ENCODE measurements at places on chromosomes 16 and 17.

DNA sequence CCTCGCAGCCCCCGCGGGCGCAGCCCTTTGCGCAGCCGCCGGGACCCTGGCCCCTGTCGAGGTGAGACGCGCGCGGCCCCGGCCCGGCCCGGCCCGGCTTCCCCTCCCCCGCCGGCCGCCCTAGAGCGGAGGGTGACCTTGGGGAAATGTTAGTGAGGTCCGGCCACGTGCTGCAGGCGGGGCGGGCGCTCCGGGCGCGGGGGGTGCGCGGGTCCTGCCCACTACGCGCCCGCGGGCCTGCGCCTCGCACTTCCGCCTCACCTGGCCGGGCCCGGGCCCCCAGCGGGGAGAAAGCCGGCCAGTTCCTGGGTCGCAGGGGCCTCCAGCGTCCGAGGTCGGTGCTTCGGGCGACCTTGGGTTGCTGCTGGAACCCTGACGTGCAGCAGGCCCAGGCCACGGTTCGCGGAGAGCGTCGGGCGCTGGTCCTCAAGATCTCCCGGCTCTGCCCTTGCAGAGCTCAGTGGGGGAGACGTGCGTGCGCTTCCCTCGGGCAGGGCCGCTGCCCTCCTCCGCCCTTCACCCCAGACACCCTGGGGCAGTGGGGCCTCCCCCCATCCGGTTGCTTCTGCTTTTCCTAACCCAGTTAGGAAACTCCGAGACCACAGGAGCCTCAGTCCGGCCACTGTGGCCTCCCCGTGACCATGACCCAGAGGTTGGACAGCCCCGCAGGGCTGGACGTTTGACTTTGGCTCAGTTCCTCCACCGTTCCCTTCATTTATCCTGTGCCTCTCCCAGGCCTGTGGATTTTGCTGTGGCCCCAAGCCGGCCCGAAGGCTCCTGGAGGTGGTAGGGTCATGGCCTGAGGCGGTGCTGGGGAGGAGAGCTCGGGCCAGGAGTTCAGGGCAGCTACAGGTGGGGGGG, 791 bp downstream of the MCRIP2 start:
- peak; percentile 41 for DNase-seq

GRCh38 chr16:64168371-64168770, 953.5 kb downstream of the CDH11 start:
- DNase-seq: no peak

GRCh38 chr17:59505610-59506276, 59.7 kb upstream of the DHX40 start:
- DNase-seq: no peak

- no peak for DNase-seq
Observed at GRCh38 chr16:69532641-69533455, 32.9 kb upstream of the NFAT5 start.

GRCh38 chr16:80041410-80041809, 440.9 kb upstream of the MAF start:
- no peak for DNase-seq

DNA sequence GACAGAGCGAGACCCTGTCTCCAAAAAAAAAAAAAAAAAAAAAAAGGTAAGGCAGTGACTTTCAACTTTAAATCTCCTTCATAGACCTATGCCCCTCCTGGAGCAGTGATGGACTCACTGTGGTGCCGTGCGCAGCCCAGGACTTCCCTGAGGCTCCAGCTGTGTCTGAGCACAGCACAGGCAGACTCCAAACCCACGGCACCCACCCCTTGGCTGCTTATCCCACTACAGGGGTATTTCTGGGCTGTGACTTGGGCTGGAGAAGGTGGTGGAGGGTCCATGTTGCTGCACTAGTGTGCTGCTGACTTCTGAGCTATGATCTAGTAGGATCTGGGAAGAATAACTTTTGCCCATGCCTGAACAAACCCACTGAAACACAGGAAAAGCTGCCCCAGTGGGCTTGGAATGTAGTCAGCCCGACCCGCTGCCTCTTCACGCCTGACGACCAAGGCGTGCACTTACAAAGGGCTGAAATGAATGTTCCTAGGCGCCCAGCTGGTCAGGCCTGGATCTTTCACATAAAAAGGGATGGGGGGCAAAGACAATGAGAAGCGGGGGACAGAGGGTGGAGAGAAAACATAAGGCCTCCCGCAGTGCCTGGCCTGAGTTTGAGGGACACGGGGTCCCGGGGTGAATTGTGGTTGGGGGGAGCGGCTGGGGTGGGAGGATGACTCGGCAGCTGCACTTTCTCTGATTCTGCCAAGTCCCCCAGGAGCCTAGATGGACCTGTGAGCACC, 83.0 kb downstream of the IRF8 start:
- DNase-seq: no peak

- no peak for DNase-seq
Observed at GRCh38 chr17:39677542-39678339, 9.5 kb downstream of the PNMT start.

DNA sequence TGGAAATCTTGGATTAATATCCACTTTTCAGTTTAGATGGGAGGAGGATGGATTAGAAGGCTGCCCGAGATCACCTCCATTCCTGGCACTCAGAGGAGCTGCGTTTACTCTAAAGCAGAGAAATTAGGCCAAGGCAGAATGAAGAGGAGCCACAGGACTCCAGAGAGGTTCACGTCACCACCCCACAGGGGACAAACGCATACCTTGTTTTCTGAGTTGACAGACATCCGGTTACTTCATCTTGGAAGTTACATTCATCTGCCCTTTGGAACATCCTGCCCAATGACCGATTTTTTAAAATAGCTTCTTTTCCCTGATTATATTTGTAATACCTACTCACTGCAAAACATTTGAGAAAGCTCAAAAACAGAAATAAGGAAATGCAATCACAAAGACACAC, 220.0 kb downstream of the SOX9 start:
- no peak for DNase-seq

- DNase-seq: no peak
Observed at GRCh38 chr17:57289613-57290012, 33.3 kb downstream of the MSI2 start.

- DNase-seq: peak; percentile 68
Observed at GRCh38 chr17:45050481-45051059, 862 bp downstream of the DCAKD start.

- DNase-seq: peak; percentile 58
Observed at GRCh38 chr16:50742576-50743200, 802 bp downstream of the CYLD start.

DNA sequence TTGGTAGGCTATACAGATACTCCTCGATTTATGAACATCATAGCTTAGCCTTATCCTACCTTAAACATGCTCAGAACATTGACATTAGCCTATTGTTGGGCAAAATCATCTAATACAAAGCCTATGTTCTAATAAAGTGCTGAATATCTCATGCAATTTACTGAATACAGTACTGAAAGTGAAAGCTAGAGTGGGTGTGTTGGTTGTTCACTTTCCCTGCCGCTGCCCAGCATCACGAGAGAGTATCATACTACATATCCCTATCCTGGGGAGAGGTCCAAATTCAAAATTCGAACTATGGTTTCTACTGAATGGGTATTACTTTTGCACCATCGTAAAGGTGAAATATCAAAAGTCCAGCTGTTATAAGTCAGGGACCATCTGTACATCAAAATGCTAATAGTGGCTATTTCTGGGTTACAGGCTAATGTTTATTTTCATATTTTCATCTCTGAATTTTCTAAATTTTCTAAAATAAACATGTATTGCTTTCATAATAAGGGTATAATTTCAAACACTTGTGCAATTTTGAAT, 54.5 kb downstream of the NACA2 start:
- no peak for DNase-seq

DNA sequence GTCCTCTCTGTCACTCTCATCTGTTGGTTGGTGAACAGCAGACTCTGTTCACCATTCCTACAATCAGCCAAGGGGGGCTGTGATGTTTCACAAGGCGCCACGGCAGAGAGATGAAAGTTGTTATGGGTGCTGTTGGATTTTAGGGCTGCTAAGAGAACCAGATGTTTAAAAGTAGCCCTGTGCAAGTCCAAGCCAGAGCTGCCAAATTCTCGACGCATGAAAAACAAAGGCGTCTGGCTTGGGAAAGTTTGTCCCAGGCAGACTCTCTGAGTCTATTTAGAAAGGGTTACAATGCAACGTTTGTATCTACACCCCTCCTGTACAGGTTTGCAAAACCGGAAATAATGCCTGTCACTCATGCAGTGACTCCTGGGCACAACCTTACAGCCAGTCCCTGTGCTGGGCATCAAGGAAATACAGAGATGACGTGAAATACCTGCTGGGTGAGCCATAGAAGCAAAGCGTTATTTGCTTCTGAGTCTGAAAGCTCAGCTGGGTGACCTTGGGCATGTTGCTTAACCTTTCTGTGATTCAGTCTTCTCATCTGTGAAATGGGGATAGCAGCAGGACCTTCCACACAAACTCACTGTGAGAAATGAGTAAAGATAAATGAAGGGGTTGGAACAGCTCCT, 74.8 kb downstream of the XYLT1 start:
- no peak for DNase-seq

DNA sequence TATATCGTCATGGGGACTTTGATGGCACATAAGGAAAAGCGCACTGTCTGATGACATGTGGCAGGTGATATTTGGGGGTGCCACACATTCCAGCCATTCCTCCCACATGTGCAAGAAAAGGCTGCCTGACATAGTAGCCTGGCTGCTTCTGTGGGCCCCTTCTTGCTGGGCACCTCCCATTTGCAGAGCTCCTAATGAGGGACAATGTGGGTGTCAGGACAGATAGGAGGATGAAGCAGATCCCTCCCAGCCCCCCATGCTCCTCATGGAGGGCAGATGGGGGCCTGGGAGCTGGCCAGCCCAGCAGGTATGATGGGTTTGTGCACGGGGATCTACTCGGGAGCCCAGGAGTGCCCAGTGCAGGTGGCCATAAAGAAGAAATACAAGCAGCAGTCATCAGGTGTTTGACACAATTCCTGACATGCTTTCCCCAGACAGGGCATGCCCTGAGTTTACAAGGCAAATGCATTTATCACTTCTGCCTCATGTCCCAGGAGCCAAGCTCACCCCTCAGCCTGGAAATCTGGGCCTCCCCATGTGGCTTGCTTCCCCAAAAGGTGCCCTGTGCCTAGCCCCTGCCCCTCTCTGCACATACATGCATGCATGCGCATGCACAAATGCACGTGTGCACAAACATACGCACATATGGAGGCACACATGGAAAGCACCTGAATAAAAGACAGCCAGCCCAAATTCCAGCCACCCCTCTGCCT, 260.6 kb upstream of the RPL38 start:
- DNase-seq: no peak

- no peak for DNase-seq
Observed at GRCh38 chr17:61157246-61157886, 242.3 kb upstream of the TBX2 start.

DNA sequence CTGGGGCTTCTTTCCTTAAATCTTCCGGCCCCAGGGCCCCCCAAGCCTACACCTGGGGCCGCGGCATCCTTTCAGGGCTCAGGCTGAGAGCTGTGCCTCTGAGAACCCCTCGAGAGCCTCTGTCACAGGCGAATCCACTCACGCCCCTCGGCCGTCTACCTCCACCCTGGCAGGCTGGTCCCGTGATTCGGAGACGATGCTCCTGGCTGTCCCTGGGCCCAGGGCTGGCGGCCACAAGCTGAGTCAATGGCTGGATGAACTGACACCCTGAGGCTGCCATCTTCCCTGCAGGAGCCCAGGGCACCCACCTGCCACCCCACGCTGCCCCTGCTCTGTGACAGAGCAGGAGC, 4.4 kb downstream of the TEPSIN start:
- no peak for DNase-seq

DNA sequence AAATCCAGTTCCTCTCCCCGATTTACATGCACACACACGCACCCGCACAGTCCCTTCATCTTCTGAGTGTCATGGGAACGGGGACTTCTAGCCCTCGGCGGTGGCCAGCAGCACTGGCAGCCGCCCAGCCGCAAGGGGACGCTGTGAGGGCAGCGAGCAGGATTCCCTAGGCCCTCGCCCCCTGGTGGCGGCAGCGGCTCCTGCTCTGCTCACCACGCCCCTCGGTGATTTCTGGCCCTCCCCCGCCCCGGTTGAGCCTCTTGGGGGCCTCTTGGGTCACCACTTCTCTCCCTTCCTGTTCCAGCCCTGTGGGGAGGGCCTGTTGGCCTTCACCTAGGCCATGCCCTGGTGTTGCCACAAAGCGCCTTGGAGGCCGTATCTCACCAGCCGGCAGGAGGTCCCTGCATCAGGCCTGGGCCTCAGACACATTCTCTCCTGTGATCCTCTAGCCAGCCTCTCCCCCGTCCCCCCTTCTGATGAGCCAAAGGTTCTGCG, 75.2 kb upstream of the KSR1 start:
- peak; percentile 79 for DNase-seq

- DNase-seq: no peak
Observed at GRCh38 chr17:15981646-15982580, 17.6 kb downstream of the ZSWIM7 start.

DNA sequence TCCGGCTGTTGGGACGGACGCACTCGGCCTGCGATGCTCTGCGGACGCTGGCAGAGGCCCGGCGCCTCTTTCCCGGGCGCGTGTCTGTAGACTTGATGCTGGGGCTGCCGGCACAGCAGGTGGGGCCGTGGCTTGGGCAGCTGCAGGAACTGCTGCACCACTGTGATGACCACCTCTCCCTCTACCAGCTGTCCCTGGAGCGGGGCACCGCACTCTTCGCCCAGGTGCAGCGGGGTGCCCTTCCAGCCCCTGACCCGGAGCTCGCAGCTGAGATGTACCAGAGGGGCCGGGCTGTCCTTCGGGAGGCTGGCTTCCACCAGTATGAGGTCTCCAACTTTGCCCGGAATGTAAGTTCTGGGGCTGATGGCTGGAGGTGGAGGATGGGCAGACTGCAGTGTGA, 3.5 kb downstream of the RSAD1 start:
- no peak for DNase-seq

DNA sequence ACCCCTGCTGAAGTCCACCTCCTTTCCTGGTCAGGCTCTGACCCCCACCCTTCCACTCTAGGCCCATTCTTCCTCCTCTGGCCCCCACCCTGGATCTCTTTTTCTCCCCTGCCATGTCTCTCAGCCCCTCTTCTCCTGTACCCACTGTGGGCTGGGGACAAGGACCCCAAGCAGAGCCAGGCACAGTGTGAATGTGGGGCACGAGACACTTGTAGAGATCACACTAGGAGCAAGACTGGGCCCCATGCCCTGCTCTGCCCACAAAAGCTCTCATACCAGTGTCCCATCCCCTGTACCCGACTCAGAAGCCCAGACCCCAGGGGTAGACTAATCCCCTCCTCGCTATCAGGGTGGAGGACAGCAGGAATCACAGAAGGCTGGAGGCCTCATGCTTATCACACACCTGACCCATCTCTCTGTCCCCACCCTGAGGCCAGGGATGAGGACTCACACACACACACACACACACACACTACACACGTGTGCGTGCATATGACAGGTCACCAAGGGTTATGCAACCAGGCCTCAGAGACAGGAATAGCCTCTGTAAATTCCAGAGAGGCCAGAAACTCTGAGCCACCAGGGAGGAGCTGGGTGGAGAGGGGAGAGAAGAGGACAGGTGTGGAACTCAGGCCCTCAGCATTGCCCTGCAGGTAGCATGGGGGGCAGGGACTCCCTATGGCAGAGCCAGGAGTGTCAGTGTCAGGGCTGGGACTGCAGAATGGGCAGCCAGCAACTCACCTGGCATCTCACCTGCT, 21.1 kb downstream of the ARHGAP27 start:
- no peak for DNase-seq

DNA sequence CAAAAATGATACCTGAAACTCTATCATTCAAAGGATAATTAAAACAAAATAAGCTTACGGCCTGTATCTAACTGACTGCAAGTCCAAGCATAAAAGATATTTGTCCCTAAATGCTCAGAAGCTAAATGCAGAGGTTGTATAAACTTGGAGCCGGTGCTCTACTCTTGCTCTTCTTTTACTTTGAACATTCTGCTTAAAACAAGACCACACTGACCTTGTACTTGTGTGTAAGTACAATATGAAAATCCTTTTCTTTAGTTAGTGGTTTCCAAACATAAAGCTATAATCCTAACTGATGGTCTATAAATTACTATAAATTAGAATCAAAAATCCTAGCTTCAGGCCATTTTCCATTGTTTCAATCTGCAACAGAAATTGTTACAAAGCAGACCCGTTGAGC, 74.6 kb downstream of the SPAG9 start:
- no peak for DNase-seq

Data from CD4-positive, alpha-beta T cell treated with Interleukin-17A for 4 hours (primary cell).